ENCODE measurements at places on chromosomes 1 and 21.
A peak's percentile ranks its signal among the peaks of the same experiment; 100 is the strongest.

GRCh38 chr1:67674260-67675011, 10.6 kb upstream of the GADD45A start:
- no peak for DNase-seq

- no peak for DNase-seq
Measured at GRCh38 chr1:42845866-42846256, 552 bp upstream of the ZNF691 start.

GRCh38 chr1:173341307-173341706, 134.2 kb upstream of the TNFSF4 start:
- DNase-seq = no peak

DNA sequence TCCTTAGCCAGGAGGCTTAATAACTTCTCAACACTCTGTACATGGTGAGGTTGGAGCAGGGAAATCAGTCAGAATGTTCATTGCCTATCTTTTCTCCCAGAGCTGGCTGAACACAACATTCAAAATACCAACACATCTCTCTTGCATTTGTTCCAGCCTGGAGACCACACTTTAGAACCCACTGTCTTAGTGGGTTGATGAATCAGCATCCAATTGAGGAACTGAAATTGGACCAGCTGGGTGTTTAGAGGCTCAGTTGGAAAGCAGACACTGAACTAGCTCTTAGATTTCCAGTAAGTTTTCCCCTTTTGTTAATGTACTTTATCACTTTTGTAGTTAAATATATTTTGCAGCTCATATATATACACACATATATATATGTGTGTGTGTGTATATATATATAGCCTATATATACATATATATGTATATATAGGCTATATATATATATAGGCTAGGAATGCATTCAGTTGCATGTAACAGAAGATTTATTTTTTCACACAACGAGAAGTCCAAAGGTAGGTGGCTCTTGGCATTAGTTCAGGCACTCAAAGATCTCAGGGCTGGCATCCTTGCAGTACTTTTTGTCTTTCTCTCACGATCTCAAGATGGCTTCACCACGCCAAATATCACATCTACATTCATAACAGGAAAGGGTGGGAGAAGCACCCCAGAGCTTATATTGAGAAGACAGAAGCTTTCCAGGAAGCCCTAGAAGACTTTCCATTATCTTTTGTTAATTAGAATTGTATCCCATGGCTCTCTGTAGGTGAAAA, 35.0 kb upstream of the HUNK start:
- DNase-seq = no peak

- DNase-seq = no peak
Measured at GRCh38 chr1:191831572-191831971, 326.7 kb upstream of the RGS18 start.

DNA sequence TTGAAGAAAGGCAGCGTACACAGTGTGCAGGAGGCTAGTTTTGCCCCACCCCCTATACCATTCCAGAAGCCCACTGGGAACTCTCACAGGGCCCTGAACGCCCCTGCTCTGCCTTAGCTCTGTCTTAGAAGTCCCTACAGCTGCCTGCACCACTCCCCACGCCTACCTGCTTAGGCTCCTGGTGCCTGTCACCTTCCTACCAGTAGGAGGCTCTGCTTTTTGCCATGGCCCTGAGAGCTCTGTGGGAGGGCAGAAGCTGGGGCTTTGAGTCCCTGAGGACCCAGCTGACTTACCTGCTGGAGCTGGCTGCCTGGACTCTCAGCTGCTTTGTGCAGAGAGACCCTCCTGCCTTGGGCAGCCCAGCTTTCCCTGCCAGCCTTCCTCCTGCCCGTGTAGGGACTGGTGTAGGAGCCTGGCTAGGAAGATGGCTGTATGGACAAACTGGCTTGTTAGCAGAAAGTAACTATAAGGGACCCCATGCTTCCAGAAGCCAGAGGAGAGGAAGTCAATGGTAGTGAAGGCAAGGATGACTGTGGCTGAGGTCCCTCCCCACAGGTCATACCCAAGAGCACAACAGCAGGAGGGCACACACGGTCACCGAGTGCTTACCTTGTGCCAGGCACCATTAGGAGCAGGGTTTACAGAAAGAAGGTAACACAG, 9.8 kb upstream of the CELSR2 start:
- DNase-seq = no peak

GRCh38 chr1:38558500-38559445, 300.8 kb downstream of the RRAGC start:
- peak; percentile 6 for DNase-seq

GRCh38 chr21:31284797-31285397, 59.2 kb downstream of the TIAM1 start:
- DNase-seq = no peak

GRCh38 chr1:79781261-79781660, 774.7 kb upstream of the ADGRL4 start:
- no peak for DNase-seq

GRCh38 chr21:26835027-26835713, 10.0 kb downstream of the ADAMTS1 start:
- DNase-seq = no peak

DNA sequence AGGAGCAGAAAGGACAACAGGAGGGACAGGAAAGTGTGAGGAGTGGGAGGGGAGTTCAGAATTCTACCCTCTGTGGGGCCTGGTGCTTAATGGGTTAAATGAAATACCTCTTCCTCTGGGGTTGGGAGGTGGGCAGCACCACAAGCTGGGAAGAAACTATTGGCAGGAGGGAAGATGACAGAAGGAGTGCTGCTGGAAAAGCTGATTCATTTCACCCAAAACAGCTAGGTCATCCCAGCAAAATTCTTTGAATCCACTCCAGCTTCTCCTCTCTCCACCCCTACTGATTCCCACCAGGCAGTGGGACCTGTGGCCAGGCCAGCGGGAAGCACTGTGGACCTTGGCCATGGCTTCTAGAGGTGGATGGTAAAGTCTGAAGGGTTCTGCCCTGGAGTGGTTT, 12.8 kb downstream of the BCAN start:
- DNase-seq = no peak

DNA sequence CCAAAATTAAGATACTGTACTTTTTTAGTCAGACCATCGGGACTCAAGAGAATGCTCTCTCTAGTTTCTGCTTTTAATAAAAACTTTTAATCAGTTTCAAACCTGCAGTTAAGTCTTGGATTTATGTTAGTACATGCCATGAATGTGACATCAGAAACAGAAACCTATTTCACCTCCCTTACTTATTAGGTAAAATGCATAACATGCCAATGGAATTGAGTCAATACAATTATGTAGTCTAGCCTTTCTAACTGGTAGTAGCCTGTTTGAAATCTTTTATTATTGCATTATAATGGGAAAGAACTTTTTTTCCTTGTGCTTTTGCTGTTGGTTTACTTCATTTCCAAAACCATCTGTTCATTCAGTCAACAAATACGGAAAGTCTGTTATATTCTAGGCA, 4.8 kb downstream of the PHACTR4 start:
- no peak for DNase-seq

DNA sequence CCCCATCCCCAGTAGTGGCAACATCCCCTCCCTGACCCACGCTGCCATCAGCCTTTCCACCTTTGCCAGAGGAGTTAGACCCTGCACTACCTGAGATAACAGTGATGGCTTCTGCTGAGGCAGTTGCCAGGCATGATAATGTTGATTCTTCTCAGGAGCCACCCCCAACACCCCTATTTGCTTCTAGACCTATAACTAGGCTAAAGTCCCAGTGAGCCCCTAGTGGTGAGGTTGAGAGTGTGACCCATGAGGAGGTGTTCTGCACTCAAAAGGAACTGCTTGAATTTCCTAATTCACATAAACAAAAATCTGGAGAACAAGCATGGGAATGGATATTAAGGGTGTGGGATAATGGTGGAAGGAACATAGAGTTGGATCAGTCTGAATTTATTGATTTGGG, 159.6 kb upstream of the COL11A1 start:
- DNase-seq = no peak

DNA sequence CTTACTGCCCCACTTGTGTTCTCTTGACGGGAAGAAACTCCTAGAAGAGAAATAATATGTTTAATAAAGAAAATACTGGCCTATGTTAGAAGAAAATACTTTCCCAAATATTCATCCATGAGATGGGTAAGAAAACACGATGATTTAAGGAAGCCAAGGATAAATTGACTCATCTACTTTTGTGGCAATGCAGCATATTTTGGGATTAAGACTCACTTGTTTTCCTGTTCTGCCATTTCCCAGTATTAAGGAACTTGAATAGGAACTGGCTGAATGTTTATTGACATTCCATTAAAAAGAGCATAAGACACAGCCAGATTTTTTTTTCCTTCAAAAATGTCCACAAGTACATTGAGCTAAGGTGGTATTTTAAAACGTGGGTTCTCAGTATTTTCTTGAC, 10.9 kb upstream of the ADAMTS5 start:
- no peak for DNase-seq

DNA sequence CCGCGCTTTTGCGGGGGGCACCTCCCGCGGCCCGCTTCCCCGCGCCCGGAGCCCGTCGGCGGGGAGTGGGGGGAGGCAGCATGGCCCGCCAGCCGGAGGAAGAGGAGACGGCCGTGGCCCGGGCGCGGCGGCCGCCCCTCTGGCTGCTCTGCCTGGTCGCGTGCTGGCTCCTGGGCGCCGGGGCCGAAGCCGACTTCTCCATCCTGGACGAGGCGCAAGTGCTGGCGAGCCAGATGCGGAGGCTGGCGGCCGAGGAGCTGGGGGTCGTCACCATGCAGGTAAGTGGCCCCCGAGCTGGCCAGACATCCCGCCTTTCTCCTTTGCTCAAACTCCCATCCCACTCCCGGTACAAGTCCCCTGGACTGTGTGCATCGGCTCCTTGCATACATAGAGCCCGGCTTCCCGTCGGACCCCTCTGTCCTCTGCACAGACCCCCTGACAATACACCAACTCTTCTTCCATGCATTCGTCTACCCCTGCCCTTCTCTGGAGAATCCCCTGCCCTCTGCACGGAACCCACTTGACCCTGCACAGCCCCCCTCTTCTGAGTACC, 812 bp downstream of the CACHD1 start:
- no peak for DNase-seq

DNA sequence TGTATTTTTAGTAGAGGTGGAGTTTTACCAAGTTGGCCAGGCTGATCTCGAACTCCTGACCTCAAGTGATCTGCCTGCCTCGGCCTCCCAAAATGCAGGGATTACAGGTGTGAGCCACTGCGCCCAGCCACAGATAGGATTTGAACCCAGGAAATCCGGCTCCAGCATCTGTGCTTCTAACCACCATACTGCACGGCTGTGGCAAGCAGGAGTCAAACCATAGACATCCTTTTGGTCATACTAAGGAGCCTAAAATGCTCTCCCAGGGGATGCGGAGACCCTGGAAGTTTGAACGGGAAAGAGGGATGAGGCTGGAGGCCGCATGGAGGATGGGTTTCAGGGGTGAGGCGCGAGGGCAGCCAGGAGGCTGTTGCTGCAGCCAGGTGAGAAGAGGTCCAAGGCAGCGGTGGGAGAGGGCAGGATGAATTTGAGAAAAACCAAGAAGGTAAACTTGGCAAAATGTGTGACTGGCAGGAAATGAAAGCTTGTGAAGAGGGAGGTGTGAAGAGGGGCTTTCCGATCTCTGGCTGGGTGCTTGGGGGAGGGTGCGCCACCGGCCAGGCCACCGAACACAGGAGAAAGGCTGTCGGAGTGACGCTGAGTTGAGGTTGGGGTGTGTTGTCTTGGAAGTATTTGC, 24.0 kb upstream of the CDK18 start:
- peak; percentile 18 for DNase-seq

DNA sequence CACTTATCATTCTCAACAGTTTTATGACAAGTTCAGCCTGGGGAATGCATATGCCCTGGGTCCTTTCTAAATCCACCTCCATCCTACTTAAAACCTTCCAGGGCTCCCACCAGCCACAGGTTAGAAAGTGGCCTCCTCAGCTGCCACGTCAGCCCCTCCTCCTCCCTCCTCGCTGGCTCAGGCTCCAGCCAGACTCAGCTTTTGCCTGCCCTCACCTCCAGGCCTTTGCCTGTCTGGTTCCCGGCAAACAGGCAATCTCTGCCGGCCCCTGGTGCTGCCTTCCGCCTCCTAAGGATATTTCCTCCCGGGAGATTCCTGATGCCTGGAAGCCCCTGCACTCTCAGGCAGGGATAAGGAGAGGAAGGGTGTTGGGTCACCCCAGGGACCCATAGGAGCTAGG, 9.5 kb downstream of the RHBG start:
- no peak for DNase-seq

DNA sequence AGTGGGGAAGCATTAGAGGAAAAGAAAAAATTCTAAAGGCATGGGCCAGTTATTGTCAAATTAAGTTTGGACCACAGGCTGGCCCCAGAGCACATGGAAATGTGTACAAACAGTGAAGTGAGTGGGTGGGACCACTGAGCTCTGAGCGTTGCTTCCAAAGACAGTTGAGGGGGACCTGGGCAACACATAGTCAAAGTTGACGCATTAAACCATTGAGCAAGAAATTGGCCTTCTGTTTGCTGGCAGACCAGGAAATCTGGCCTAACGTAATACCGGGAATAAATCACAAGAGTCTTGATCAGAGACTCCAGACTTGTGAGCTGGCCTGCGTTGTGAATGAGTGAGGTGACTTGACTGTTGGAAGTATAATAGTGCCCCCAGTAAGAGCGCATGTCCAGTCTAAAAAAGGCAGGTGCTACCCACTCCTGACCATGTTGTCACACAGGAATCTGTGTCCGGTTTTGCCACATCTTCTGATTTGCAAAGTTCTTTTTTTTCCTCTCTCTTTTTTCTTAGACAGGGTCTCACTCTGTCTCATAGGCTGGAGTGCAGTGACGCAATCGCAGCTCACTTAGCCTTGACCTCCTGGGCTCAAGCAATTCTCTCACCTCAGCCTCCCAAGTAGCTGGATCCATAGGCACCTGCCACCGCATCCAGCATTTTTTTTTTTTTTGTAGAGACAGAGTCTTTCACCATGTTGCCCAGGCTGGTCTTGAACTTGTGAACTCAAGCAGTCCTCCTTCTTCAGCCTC, 10.7 kb downstream of the EPHB2 start:
- no peak for DNase-seq

GRCh38 chr21:14592296-14593000, 46.3 kb upstream of the SAMSN1 start:
- no peak for DNase-seq

GRCh38 chr21:19683492-19683891, 1279.9 kb upstream of the TMPRSS15 start:
- DNase-seq = no peak

GRCh38 chr1:240295811-240296210, 204.1 kb downstream of the FMN2 start:
- DNase-seq = no peak

DNA sequence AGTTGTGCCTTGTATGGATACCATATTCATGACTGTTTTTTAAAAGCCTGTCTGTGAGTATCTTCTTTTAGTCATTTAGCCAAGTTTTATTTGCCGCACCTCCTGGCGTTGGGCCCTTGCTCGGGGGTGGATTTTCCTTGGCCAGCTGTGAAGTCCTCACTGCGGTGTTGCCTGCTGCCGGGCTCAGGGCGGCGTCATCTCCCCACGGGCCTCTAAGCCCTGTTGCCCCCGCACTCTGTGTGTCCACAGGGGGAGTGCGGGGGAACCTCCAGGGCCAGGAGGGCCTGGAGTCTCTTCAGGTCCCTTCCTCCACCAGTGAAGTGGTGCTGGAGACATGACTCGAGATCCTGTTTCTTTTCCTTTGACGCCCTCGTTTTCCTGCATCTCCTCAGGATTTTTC, 65.8 kb upstream of the DIP2A start:
- no peak for DNase-seq
